ENCODE measurements at places on chromosomes 13 and 19.

DNA sequence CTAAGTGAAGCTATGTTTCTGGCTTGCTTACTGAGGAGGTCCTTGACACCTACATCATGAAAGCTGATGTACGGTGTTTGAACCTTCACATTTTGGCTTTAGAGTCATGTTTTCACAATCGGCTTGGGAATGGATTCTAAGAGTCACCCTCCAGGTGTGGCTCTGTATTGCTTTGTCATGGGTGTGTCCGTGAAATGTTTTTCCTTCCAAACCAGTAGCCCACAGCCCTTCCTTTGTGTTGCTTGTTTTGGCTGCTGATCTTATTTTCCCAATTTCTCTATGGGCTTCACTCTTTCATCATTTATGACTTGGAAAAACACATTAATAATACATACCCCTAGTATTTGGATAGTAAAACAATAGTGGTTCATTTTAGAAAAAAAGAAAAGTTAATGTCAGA lies 240.6 kb downstream of the GGACT start:
- DNase-seq = no peak

GRCh38 chr13:107069108-107069776 lies 501.3 kb upstream of the ARGLU1 start:
- no peak for DNase-seq

DNA sequence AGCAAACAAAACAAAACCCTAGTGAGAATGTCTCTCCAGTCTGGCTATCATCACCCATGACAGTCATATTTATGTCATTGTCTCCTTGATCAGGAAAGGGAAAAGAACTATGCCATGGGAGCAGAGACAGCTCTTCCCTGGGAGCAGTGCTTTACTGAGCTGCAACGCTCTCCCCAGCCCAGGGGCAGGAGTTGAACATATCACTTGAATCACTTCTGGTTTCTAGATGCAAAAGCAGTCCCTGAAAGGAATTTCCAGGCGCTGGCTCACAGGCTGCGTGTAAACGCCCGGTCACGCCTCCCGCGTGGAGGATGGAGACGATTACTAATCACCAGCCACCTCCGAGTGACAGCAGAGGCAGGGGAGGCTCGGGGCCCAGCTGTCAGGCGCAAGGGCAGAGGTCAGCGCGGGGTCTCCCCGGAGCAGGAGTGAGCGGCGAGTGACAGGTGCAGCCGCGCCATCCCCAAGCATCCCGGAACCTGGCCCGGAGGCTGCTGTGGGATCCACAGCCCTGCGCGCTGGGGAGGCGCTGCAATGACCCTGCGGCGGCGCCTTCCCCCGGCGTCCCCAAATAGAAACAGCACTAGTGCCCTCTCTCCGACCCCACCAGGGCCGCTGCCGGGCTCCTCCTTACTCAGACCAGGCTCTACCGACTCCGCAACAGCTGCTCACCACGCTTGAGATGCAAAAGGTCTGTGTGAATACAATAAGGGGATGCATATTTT lies 23.5 kb upstream of the DCLK1 start:
- DNase-seq = no peak

- DNase-seq = peak; percentile 7
Measured at GRCh38 chr13:35649162-35649561, 172.7 kb upstream of the MAB21L1 start.

DNA sequence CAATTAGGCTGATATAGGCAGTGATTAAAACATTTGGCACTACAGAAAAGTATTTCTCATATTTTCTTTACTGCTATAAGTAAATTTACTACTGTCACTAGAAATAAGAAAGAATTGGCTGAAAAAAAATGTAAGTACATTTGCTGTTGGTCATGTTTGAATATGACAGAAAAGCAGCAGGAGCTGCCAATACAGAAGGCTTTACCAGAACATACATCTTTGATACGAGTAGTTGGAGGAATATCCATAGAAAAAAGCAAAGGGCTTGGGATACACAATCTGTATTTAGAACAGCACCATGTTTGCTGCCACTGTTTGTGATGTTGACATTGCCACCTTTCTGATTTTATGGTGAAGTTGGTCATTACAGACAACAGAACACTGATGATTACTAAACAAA lies 21.6 kb downstream of the PCDH9 start:
- DNase-seq = no peak

- no peak for DNase-seq
Measured at GRCh38 chr19:43675906-43676305, 5.9 kb upstream of the PLAUR start.

DNA sequence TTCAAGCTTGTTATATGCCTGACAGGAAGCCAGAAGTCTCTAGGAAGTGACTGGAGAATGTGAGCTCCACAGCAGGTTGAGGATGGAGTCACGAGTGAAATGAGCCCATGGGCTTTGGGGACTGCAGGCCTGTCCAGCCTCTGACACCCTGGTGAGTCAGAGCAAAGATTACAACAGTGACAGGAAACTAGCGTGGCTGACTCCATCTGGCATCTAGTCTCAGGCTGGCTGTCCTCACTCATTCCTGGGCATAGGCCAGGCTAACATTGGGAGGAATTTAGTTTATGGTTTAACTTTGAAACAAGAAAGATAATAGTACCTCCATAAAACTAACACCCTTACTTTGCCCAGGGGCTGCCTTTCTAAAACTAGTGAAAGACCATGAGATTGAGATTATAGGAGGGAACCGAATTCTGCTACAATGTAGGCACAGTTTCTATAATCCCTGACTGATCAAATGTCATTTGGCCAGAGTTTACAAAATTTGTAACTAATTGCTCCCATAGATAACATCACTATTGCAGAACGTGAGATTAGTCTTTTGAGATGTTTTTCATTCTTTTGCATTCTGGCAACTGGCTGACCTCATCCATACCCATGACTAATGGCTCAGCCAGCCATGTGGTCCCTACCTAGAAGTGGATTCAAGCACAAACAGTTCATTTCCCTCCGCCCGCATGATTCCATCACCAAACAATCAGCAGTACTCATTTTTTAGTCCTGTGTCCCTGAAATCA lies 28.4 kb downstream of the PSG1 start:
- DNase-seq = peak; percentile 19

GRCh38 chr13:76813000-76813691 lies 73.1 kb downstream of the KCTD12 start:
- DNase-seq = no peak

DNA sequence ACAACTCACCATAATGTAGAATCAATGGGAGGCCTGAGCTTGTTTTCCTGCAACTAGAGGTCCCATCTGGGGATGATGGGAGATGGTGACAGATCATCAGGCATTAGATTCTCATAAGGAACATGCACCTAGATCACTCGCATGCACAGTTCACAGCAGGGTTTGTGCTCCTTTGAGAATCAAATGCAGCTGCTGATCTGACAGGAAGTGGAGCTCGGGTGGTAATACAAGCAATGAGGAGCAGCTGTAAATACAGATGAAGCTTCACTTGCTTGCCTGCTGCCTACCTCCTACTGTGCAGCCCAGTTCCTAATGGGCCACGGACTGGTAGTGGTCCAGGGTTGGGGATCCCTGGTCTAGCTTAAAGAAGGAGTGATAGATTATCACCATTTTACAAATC lies 33.0 kb downstream of the KPNA3 start:
- DNase-seq = no peak

- peak; percentile 33 for DNase-seq
Measured at GRCh38 chr19:51253088-51253806, 2.4 kb downstream of the SIGLECL1 start.

DNA sequence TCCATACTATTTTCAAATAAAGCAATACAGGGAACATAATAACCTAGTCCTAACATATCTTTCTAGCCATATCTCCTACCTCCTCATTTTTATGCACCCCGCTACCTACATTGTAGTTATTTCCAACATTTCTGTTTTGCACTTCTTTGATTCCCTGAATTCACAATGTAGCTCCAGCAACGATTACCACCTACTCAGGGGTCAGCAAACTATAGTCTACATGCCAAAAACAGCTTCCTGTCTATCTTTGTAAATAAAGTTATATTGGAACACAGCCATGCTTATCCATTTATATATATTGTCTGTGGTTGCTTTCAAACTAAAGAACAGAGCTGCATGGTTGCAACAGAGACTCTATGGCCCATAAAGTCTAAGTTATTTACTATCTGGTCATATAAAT lies 16.7 kb downstream of the MYCBP2 start:
- DNase-seq = no peak

DNA sequence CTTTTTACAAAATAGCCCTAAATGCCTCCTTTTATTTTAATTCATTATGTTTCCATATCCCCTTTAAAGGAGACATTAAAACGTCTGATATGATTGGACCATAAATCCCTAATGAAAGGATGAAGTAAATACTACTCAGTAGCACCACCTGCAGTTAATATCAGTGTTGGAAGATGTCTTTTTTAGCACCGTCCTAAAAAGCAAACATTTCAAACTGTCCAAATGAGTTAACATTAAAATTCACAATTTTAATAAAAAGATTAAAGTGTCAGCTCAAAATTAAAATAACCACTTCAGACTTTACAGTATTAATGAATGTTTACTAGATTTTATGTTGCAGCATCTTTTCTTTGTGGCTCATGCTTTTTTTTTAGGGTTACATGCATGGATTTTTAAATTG lies 12.3 kb downstream of the ZNF507 start:
- DNase-seq = peak; percentile 18

GRCh38 chr13:95120650-95121049 lies 180.6 kb downstream of the ABCC4 start:
- DNase-seq = no peak

DNA sequence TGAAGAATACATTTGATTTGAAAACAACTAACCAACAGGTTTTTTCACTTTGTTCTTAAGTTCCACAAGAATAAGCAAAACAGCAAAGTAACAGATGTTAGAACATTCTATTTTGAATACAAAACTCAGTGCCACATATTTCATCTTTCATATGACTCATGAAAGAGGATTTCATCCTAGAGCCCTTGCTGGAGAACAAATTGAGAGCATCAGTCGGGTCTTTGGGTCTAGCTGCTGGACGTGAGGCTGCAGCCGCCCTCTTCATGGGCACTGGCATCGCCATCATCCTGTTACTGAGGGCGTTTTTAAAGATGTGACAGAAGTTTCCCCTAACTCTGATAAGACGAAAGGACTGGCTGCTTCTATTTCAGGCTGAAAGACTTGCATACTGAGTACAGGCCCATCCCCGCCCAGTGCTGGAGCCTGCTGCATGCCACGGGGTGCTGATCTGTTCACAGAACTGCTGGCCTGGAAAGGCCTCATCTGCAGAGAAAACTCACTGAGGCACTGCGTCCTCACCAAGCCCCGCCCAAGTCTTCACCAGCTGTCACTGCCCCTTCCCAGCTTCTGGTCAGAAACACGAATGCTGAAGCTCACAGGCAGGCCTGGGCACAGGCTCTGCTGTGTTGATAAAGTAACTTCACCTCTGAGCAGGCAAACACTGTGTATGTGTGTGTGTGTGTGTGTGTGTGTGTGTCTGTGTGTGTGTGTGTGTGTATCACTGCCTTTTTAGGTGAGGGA lies 101.4 kb downstream of the TUBGCP3 start:
- DNase-seq = no peak

DNA sequence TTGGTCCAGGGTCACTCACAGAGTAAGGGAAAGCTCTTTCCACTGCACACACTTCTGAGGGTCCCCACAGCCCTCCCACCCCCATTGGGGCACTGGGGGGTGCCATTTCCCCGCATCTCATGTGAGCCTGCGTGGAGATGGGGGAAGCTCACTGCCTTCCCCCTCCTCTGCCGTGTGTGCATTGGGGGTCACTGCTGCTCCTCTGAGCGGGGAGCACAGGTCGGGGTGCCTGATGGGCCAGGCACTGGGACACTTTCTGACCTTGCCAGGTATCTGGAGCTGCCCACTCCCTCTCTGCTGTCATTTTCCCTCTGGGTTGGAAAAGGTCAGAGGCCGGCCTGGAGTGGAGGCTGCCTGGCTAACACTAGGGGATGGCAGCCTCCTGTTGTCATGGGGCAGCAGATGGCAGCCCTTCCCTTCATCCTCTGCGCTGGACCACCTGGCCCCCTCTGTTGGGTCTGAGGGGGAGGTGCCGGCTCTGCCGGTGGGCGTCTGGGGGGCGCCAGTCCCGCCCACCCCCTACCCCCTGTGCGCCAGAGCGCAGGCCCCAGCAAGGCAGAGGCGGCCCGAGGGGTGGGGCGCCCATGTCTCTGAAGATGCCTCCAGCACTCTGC lies 9.1 kb downstream of the SSBP4 start:
- no peak for DNase-seq

DNA sequence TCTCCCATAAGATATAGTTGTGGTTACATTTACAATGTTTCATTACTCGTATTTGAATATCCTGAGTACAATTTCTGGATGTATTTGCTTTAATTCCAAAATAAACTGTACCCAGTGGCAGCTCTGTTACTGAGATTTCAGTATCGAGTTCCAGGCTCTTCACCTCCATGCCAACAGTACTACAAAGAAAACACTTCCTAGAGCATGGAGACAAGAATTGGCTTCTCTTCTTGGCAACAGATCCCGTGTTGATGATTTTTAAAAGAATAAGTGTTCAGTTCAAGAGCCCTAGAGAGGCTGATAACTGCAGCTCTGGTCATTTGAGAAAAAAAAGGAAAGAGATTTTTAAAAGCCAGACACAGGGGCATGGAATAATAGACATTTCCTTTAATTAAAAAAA lies 302.8 kb downstream of the EFNB2 start:
- DNase-seq = no peak

GRCh38 chr13:113616281-113616906 lies 31.8 kb downstream of the TFDP1 start:
- peak; percentile 79 for DNase-seq

DNA sequence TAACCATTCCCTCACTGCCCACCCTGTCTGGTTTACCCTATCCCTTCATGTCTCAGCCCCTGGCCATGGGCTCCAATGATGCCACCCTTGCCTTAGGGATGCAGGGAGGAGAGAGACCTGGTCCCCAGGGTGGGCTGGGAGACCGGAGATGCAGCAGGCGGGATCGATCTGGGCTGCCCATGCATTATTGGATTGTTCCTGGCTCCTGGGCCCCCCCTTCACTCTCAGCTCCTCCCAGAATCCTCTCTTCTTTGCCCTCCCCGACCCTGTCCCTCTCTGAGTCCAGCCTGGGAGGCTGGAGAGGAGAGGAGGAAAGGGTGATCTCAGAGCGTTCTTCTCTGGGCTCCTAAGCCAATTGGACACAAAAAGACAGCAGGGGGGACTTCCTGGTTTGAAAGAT lies 5.8 kb downstream of the KASH5 start:
- no peak for DNase-seq

GRCh38 chr13:23473221-23473620 lies 39.7 kb upstream of the SACS start:
- no peak for DNase-seq

Measured in inflammatory macrophage treated with lipopolysaccharide for 4 hours (primary cell).